Heart right ventricle (tissue), 16 donors: ENCODE measurements at places on chromosomes 13 and 19. TPM values are rescaled to one million over a fixed set of nuclear protein-coding genes. Genes with fewer than 3 reads are reported as not detected.
A peak's percentile ranks its signal among the peaks of the same experiment; 100 is the strongest.

GRCh38 chr19:47615230-47615629 lies 6.3 kb downstream of the BICRA start:
- H3K27me3 ChIP-seq = no peaks in the 10 kb centered on the region
- DNase-seq = no peak
- H3K36me3 ChIP-seq = peaks cover 12% of the 10 kb centered on the region
- no peak overlapping the region for H3K27ac ChIP-seq
- H3K4me1 ChIP-seq = peaks cover 51% of the 10 kb centered on the region
- H3K4me3 ChIP-seq = no peak overlapping the region

DNA sequence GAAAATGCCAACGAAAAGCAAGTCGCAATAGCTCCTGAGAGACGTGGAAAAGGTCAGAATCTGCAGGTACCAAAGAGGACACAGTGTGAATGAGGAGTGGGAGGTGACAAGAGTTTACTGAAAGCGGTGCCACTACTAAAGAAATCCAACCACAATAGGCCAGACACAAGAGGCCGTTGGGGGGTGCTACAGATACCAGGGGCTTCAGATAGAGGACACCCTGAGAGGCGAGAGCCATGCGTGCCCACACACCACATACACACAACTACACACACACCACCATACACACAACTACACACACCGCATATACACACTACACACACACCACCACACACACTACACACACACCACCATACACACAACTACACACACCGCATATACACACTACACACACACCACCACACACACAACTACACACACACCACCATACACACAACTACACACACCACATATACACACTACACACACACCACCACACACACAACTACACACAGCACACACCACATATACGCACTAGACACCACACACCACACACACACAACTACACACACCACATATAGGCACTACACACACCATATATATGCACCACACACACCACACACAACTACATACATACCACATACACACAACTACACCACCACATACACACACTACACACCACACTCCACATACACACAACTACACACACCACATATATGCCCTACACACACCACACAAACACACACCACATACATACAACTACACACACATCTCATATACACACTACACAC lies 28.5 kb downstream of the CRYL1 start:
- no peaks in the 10 kb centered on the region for H3K27me3 ChIP-seq
- no peaks in the 10 kb centered on the region for H3K36me3 ChIP-seq
- DNase-seq = no peak
- H3K27ac ChIP-seq = no peak overlapping the region

DNA sequence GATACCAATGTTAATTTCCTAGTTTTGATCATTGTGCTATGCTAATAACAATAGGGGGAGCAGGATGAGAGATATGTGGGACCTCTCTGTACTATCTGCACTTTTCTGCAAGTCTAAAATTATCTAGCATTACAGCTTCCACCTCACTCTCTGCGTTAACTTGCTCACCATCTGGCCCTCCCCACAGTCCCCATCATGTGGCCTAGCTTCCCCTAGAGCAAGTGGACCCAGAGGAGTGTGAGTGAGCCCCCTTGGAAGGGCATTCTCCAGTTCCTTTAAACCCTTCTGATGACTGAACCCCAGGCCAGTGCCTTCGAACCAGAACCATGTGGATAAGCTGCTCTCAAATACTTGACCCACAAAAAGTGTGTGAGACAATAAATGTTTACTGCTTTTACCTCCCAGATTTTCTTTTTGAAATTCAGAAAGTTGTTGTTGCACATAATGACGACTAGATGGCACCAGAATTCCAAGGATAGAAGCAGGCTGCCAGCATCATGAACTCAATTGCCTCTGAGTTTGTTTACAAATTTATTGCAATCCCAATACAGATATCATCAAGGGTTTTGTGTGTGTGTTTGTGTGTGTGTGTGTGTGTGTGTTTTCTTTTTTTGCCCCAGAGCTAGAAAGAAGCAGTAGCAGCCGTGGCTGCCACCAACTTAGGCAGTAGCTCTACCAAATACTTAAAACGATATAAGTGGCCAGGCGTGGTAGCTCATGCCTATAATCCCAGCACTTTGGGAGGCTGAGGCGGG lies 49.0 kb upstream of the ZNF780A start:
- peaks cover 18% of the 10 kb centered on the region for H3K27me3 ChIP-seq
- no peak overlapping the region for H3K4me3 ChIP-seq
- no peaks in the 10 kb centered on the region for H3K4me1 ChIP-seq
- no peak for DNase-seq
- no peak overlapping the region for H3K27ac ChIP-seq

Gene CILP2
- total RNA-seq = 0.10 TPM

DNA sequence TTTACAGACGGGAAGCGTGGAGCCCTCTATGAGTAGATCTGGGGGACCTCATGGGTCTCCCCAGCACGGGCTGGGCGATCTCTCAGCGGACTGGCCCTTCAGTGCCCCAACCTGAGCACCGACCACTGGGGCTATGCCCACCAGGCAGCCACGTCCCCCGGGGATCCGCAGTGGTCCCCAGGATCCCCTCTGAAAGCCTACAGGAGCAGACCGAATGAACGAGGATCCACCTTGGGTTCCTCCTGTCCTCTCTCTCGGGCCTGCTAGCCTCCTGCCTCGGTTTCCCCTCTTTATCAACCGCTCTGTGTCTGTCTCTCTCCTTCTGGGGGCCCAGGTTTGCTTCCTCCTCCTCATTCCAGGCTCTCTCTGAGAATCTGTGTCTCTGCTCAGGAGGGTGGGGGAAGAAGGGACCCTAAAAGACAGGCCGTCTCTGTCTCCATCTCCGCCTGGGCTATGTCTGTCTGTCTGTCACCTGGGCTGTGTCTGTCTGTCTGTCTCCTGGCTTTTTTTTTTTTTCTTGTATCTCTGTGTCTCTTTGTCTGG lies 2.0 kb upstream of the MEIS3 start:
- H3K4me1 ChIP-seq = no peaks in the 10 kb centered on the region
- H3K4me3 ChIP-seq = no peak overlapping the region
- peaks cover 7% of the 10 kb centered on the region for H3K27me3 ChIP-seq
- DNase-seq = no peak
- no peak overlapping the region for H3K27ac ChIP-seq

Gene MISP
- total RNA-seq = not detected

- peak overlapping the region; percentile 91 for H3K4me3 ChIP-seq
- H3K4me1 ChIP-seq = peaks cover 34% of the 10 kb centered on the region
- no peak for DNase-seq
- H3K27ac ChIP-seq = peak overlapping the region; percentile 95
- peaks cover 31% of the 10 kb centered on the region for H3K36me3 ChIP-seq
Measured at GRCh38 chr19:46714444-46715106, 2.3 kb downstream of the PRKD2 start.

Gene PLIN3
- total RNA-seq = 19.4 TPM

Gene LRRC8E
- 2.7 TPM for total RNA-seq

Gene FBXO46
- total RNA-seq = 13.5 TPM

- no peaks in the 10 kb centered on the region for H3K36me3 ChIP-seq
- no peak for DNase-seq
- no peak overlapping the region for H3K27ac ChIP-seq
- no peaks in the 10 kb centered on the region for H3K4me1 ChIP-seq
- H3K27me3 ChIP-seq = no peaks in the 10 kb centered on the region
Measured at GRCh38 chr13:71610876-71611275, 256.1 kb downstream of the DACH1 start.

DNA sequence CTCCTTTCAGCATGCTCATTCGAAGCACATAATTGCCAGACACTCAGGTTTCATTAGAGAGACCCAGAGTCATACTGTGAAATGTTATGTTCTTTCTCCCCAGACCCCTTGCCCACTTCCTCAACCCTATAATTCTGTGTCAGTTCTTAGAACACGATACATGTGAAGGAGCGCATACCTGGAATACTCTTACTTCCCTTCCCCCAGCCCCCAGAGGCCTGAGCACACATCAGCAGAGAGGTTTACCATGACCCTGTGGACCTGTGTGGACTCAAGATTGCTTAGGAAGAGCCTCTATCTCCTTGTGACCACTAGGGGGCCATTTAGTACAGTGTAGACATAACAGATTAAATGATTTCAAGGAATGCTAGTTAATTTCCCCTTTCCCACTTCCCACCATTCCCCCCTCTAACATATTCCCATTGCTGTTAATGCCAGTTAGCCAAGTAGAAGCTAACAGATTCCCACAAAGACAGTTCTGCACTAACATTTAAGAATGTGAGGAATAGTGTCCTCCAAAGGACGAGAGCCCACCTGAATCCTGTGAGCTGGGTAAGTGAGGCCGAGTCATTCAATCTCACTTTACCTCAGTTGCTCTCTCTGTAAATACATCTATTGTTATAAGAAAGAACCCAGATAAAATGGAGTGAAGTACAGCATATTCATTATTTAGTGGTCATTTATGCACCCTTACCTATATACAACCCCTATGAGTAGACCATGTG lies 154.2 kb upstream of the MAB21L1 start:
- no peak overlapping the region for H3K4me3 ChIP-seq
- peak; percentile 7 for DNase-seq
- no peaks in the 10 kb centered on the region for H3K4me1 ChIP-seq
- H3K27ac ChIP-seq = no peak overlapping the region
- H3K27me3 ChIP-seq = no peaks in the 10 kb centered on the region

DNA sequence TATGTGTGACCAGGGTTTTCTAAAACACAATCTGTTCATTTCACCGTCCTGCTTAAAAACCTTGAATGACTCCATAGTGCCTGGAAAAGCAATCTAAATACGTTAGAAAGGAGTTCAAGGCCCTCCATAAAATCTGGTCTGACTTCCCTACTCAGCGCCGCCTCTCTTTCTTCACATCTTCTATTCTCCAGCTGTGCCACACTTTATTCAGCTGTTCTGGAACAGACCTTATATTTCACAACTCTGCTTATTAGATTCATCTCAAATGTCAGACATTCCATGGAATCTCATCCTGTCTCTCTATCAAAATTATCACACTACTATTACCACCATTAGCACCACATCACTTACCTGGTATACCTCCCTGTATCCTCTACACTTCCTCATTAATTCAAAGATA lies 19.8 kb upstream of the SPART start:
- no peaks in the 10 kb centered on the region for H3K27me3 ChIP-seq
- no peak for DNase-seq
- H3K4me1 ChIP-seq = no peaks in the 10 kb centered on the region
- no peaks in the 10 kb centered on the region for H3K36me3 ChIP-seq
- H3K27ac ChIP-seq = no peak overlapping the region

DNA sequence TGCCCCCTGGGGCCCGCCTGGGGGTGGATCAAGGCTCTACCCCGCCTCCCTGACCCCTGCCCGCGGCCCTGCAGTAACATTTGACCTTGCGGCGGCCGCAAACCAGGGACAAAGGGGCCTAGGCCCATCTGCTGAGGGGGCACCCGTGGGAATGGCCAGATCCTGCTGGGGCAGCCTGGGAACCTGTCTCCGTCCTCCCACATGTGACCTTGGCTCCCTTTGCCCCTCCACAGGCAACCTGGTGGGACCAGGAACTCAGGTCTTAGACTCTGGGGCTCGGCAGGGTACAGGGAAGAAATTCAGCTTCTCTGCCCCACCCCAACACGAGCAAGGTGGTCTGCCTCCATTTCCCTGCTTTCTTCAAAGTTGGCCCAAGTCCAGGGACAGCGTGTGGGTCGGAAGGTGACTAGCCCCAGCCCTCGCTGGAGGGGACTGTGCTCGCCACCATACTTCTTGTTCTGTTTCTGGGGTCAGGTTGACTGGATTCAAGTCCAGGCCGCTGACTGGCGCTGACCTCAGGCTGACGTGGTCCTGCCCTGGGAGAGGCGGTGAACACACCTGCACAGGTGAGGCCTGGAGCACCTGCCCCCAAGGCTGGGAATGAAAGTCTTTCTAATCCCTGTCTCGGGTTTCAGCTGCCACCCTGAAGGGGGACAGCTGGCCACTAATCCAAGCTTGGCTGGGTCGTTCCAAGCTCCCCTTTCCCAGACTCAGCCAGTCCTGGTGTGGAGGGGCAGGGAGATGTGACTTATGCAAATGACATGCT lies 2.5 kb upstream of the NR2F6 start:
- no peak overlapping the region for H3K27ac ChIP-seq
- peaks cover 30% of the 10 kb centered on the region for H3K4me1 ChIP-seq
- H3K4me3 ChIP-seq = no peak overlapping the region
- H3K27me3 ChIP-seq = no peaks in the 10 kb centered on the region

Gene YJEFN3
- 2.2 TPM for total RNA-seq

Gene WTIP
- total RNA-seq = 27.9 TPM

DNA sequence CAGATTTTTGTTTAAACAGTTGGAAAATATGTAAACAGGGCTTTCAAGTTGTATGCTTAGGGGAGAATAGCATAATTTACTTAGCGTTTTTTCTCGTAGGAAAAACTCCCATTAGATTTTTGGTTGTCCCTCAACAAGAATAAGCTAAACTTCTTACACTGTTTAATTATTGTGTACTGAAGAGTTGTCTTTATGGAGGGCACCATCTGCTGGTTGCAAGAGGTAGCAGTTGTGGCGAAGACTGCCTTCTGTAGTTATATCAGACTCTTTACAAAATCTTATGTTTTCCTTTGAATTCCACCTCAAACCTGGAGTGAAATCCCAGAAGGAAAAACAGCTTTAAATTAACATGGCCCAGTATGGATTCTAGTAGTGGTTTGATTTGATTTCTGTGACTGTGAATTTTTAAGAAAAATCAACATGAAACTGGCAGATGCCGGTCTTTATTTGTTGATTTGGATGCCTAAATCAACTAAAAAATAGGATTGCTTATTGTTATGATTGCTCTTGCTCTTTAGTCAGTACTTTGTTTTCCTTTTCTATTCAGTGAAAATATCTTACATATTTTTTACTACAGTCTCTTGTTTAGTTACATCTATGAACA lies 53.4 kb downstream of the PDS5B start:
- peaks cover 33% of the 10 kb centered on the region for H3K4me1 ChIP-seq
- no peak overlapping the region for H3K27ac ChIP-seq
- no peaks in the 10 kb centered on the region for H3K36me3 ChIP-seq
- peak; percentile 65 for DNase-seq
- H3K27me3 ChIP-seq = no peaks in the 10 kb centered on the region
- H3K4me3 ChIP-seq = no peak overlapping the region

- H3K4me1 ChIP-seq = peaks cover 40% of the 10 kb centered on the region
- H3K36me3 ChIP-seq = no peaks in the 10 kb centered on the region
- H3K4me3 ChIP-seq = no peak overlapping the region
- DNase-seq = no peak
- no peak overlapping the region for H3K27ac ChIP-seq
- peaks cover 60% of the 10 kb centered on the region for H3K27me3 ChIP-seq
Measured at GRCh38 chr19:10417541-10418234, 2.6 kb upstream of the PDE4A start.

- no peak overlapping the region for H3K4me3 ChIP-seq
- H3K27ac ChIP-seq = no peak overlapping the region
- H3K27me3 ChIP-seq = peaks cover 73% of the 10 kb centered on the region
Measured at GRCh38 chr13:99993660-99994637, 12.4 kb downstream of the ZIC2 start.
